ENCODE measurements at places on chromosomes 7 and 10.

DNA sequence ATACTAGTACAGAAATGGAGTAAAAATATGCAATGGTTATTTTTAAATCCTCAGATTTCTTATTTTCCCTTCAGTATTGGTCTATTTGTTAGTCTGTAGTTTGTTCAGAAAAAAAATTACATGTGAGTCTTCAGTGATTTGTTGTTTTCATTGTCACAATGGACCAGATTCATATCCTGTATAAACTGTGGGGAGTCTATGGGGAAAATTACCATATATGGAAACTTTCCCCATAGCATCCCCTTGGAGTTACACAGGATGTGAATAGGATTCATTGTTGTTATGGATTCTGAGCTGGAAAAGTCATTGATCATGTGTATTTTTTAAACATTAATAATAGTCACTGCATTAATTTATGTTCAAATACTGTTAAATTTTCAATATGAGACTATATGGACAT, 72.6 kb downstream of the ST7 start:
- DNase-seq: no peak

- no peak for DNase-seq
These were observed 34.6 kb downstream of the ANKRD7 start for GRCh38 chr7:118259115-118259514.

- no peak for DNase-seq
These were observed 245.9 kb downstream of the SKAP2 start for GRCh38 chr7:26618449-26618848.

DNA sequence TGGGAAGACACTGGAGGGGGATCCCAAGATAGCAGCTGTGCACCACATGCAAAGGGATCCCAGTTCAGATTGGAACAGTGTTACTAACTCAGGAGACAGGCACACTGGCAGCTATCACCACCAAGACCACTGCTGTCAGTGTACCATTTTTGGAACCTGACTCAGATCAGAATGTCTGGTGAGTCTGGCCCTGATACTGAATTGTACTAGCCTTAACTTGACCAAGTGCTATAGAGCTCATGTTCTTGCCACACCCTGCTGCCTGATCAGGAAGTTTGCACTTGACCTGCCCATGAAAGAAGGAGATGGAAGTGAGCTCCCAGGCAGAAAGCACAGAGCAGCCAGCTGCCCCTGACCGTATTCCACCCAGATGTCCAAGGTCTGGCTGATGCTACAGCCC, 4.8 kb upstream of the PRRT4 start:
- no peak for DNase-seq
